ENCODE measurements at places on chromosomes 4 and X.

DNA sequence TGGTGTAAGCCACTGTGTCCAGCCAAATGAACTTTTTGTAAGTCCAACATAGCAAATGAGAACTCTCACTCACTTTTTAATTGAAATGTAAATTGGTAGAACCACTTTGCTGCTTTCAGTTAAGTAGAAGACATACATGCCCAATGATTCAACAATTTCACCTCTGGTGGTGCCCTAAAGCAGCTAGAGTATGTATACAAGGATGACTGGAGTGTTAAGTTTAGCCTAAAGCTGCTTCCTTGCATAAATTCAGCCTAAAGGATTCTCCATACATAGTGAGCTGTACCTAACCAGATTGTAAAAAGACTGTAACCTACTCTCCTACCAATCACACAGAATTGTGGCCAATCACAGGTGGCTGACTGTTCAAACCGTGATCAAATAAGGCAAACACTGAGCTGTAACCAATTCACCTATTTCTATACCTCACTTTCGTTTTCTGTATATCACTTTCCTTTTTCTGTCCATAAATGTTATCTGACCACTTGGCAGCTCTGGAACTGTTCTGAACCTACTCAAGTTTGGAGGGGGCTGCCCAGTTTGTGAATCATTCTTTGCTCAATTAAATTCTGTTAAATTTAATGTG lies 39.9 kb downstream of the PDS5A start:
- H3K27ac ChIP-seq, result no peak overlapping the region
- no peak for DNase-seq
- H3K4me1 ChIP-seq, result peaks cover 12% of the 10 kb centered on the region
- H3K27me3 ChIP-seq, result no peaks in the 10 kb centered on the region

DNA sequence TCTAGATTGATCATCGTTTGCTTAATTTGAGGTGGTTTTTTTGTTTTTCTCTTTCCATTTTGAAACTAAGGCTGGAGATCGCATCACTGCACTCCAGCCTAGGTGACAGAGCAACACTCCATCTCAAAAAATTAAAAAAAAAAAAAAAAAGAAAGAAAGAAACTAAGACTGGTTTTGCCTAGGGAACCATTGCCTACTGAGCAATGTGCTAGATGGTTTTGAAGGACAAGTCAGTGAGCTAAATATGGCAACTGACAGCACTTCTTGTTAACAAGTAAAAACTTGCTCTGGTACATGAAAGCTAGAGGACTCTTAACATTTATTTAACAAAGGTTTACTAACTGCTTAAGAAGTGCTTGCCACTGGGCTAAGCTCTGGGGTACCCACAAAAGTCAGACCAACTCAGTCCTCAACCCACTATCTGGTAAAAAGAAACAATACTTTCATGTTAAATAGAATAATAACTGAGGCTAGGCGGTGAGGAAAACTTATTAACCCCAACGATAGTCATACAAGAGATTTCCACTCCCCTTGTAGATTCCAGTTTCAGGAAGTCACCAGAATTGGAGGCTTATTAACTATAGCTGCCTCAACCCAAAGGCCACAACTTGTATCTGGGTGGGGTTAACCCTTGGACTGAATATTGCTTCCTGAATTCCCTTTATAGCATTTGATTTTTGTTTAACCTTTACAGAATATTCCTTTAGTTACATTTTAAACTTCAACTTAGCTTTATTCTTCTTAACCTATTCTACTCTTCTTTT lies 111.6 kb downstream of the FRYL start:
- no peak for DNase-seq
- peaks cover 15% of the 10 kb centered on the region for H3K4me1 ChIP-seq
- H3K36me3 ChIP-seq, result no peaks in the 10 kb centered on the region
- no peaks in the 10 kb centered on the region for H3K27me3 ChIP-seq
- no peak overlapping the region for H3K27ac ChIP-seq
- H3K4me3 ChIP-seq, result no peak overlapping the region

DNA sequence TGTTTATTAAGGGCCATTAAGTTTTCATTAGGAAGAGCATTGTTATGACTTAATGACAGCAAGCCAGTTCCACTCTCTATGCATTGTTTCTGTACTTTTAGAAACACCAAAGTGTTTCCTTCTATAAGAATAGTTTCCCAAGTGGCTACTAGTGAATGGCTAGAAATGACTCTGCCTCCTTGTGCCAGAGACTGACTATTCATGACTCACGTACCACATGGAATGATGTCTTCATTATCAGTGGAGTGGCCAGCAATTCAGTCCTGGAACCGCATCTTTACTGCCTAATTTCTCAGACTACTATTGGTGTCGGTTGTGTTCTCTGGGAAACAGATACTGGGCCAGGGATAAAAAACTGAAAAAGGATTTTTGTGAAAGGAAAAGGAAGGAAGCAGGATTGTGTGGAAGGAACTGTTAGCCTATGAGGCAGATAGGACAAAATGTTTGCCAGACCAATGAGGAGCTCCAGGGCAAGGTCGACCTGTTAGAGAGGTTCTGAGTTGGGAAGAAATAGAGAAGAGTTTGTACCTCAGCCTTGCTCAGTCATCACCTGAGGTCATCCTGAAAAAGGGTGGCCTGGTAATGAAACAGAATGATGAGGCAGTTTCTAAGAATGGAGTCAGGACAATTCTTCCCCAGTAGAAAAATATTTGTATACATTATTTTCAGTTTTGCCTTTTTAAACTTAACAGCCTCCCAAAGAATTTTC lies 218.6 kb downstream of the SPCS3 start:
- H3K36me3 ChIP-seq, result no peaks in the 10 kb centered on the region
- no peak overlapping the region for H3K4me3 ChIP-seq
- H3K27ac ChIP-seq, result no peak overlapping the region
- no peaks in the 10 kb centered on the region for H3K27me3 ChIP-seq

DNA sequence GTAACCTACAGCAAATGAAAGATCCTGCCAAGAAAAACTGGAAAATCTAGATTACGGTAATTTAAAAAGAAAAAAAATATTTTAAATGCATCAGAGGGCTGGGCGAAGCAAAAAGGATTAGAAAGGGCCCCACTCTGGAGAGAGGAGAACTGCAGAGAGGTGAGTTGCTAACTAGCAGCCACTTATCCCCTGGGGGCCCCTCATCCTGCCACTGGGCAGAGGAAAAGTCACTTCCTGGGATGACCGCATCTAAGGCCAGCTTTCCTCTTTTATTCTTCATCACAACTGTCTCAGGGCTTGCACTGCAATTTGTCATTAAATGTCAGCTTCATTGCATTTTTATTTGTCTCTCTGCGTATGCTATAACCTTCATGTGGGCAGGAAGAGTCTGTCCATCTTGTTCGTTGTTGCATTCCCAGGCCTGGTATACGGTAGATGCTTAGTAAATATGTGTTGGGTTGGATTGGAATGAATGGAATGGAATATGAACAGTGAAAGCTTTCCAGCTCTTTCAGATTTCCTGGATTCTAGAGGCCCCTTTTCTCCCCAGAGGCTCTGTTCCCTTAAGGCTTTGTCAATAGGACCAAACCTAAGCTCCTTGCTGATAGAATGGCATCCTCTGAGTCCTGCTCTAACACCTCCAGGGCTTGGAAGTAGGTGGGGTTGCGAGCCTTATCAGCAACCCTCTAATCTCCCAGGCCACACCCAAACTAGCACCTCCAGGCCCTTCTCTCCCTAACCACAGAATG lies 58.9 kb downstream of the TLR10 start:
- H3K27me3 ChIP-seq, result no peaks in the 10 kb centered on the region
- peaks cover 5% of the 10 kb centered on the region for H3K4me1 ChIP-seq
- H3K27ac ChIP-seq, result no peak overlapping the region
- H3K4me3 ChIP-seq, result no peak overlapping the region
- no peak for DNase-seq
- no peaks in the 10 kb centered on the region for H3K36me3 ChIP-seq

- H3K4me1 ChIP-seq, result no peaks in the 10 kb centered on the region
- H3K27ac ChIP-seq, result no peak overlapping the region
- DNase-seq, result no peak
Observed at GRCh38 chr4:182206916-182207315, 36.3 kb upstream of the TENM3 start.

GRCh38 chr4:152392079-152392478 lies 143.8 kb downstream of the FBXW7 start:
- H3K27me3 ChIP-seq, result no peaks in the 10 kb centered on the region
- H3K27ac ChIP-seq, result no peak overlapping the region
- no peaks in the 10 kb centered on the region for H3K36me3 ChIP-seq
- H3K4me1 ChIP-seq, result no peaks in the 10 kb centered on the region
- no peak overlapping the region for H3K4me3 ChIP-seq

GRCh38 chr4:153420361-153420760 lies 45.8 kb upstream of the TMEM131L start:
- H3K27me3 ChIP-seq, result no peaks in the 10 kb centered on the region
- H3K36me3 ChIP-seq, result no peaks in the 10 kb centered on the region
- H3K4me1 ChIP-seq, result peaks cover under 1% of the 10 kb centered on the region
- DNase-seq, result no peak

DNA sequence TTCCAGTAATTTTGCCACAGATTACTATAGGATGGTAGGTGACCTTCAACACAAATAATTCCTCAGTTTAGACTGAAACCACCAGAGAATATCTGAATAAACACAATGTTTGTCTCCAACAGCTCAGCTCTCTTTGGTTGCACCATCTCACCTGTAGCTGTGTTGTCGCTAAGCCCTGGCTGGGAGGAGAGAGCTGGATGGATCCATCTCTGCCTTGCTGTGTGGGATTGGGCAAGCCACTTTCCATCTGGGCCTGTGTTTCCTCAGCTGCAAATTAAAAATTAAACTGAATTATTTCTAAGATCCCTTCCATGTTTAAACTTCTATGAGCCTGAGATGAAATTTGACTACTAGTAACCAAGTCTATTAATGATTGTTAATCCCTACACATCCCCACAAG lies 310.2 kb downstream of the FBXW7 start:
- no peaks in the 10 kb centered on the region for H3K27me3 ChIP-seq
- H3K36me3 ChIP-seq, result no peaks in the 10 kb centered on the region
- H3K4me1 ChIP-seq, result no peaks in the 10 kb centered on the region
- no peak overlapping the region for H3K27ac ChIP-seq

DNA sequence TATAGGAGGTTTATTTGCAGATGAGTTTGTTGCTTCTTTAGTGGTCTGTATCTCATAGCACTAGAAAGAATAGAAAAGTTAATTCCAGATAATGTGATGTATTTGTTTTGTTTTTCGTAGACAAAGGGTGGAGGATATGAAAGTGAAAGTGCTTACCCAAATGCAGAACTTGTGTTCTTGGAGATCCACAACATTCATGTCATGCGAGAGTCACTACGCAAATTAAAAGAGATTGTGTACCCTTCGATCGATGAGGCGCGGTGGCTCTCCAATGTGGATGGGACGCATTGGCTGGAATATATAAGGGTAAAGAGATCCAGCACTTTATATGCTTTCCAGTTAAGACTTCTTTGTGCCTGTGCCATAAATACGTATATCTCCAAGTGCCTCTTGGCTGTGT lies 43.3 kb downstream of the MTMR1 start:
- no peak overlapping the region for H3K4me3 ChIP-seq
- peaks cover 43% of the 10 kb centered on the region for H3K36me3 ChIP-seq
- no peaks in the 10 kb centered on the region for H3K4me1 ChIP-seq
- no peak overlapping the region for H3K27ac ChIP-seq

- no peaks in the 10 kb centered on the region for H3K36me3 ChIP-seq
Observed at GRCh38 chr4:41009411-41009810, 204.9 kb downstream of the APBB2 start.

DNA sequence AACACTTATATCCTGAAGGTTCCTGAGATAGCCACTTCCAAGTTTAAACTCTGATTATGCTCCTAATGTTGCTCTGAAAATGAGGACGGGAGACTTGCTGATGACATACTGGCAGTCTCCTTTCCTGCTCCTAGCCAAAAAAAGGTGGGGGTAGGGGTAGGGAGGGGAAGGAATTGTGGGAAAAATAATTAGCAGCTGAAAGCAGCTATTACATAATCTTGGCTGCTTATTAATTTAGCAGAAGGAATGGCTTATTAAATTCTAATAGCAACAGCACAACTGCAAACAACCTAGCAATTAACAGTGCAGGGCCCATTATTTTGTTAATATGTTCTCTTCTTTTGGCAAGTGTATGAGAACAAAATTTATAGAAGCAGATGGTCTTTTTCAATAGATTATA lies 2.0 kb upstream of the AP1S2 start:
- no peak overlapping the region for H3K27ac ChIP-seq
- H3K27me3 ChIP-seq, result no peaks in the 10 kb centered on the region
- H3K4me1 ChIP-seq, result peaks cover 4% of the 10 kb centered on the region
- DNase-seq, result no peak
- no peak overlapping the region for H3K4me3 ChIP-seq
- H3K36me3 ChIP-seq, result no peaks in the 10 kb centered on the region

- H3K36me3 ChIP-seq, result no peaks in the 10 kb centered on the region
- H3K27me3 ChIP-seq, result no peaks in the 10 kb centered on the region
- no peak overlapping the region for H3K4me3 ChIP-seq
- no peaks in the 10 kb centered on the region for H3K4me1 ChIP-seq
- no peak for DNase-seq
Observed at GRCh38 chr4:158610790-158611189, 60.9 kb downstream of the C4orf46 start.
